ENCODE measurements at places on chromosomes 12 and 14.

GRCh38 chr14:104878582-104878981 is 13.5 kb downstream of the CEP170B start:
- peak; percentile 19 for DNase-seq

DNA sequence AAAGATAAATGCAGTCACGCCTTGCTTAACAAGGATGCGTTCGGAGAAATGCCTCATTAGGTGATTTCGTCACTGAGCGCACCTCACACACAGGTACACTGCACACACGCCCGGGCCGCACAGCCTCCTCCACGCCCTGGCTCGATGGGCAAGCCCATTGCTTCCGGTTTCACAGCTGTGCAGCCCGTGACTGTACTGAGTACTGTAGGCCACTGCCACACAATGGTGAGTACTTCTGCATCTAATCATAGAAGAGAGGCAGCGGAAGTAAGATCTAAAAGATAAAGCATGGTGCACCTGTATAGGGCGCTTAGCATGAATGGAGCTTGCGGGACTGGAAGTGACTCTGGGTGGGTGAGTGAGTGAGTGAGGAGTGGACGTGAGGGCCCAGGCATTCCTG is 4.3 kb downstream of the RIMBP2 start:
- DNase-seq = no peak

DNA sequence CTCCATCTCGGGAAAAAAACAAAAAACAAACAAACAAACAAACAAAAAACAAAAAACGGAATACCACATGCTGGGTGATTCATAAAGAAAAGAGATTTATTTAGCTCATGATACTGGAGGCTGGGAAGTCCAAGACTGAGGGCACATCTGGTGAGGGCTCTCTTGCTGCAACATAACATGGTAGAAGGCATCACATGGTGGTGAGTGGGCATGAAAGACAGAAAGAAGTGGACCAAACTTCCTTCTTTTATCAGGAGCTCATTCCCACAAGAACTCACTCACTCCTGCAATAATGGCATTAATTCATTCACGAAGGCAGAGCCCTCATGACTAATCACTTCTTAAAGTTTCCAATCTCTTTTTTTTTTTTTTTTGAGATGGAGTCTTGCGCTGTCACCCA is 8.0 kb upstream of the LGMN start:
- DNase-seq = no peak

- no peak for DNase-seq
These were observed 64.3 kb downstream of the C2CD5 start for GRCh38 chr12:22480016-22480415.

DNA sequence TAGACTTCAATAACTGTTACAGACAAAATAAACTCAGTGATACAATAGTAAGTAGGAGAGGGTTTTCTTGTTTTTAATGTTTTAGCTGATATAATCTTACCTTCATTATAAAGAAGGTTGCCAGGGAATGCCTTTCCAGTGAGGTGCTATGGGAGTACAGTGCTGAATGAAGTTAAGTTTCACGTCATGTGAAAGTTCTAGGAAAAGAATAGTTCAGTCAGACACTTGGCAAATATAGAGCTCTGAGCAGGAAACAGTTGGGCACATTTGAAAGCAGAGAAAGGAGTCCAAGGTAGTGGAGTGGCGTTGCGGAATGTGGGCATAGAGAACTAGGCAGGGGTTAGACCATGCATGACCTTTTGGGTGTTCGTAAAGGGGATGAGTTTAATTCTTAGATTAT is 88.6 kb upstream of the DCN start:
- no peak for DNase-seq

DNA sequence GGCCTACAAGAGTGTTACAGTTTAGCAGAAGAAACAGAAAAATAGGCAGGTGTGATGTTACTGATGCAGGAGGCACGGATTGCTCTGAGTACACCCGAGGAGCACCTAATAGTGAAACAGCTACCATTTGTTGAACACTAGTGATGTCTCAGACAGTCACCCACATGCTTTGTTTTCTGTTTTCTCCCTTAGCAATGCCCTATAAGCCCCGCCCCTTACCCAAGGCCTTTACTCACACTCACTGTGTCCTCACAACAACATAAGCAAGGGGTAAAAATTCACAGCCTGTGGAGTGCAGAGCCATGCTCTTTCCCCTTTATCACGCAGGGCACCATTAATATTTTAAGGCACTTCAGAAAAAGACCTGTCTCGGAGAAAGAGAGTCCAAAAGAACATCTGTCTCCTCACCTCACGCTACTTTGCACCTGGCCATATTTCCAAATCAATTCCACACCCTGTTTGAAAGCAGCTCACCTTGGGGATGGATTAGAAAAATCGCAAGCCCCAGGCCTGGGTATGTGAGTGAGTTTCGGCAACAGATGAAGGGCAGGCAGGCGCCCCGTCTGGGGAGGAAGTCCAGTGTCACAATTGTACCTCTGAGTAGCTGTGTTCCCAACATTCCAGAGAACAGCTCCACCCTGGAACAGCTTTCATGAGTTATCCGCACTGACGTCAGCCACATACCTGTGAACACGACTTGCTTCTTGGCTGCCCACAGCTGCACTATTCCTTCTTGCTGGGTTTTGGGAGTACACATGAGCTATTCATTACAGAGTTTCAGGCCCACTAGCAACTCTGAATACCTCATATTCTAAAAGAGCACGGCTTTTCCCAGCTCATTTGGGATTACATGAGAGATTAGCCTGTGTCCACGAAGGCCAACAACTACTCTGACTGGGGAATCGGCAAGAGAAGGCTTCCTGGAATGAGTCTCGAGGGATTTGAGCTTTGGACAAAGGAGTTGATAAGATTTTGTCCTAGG is 26.0 kb downstream of the MAPK1IP1L start:
- DNase-seq = no peak

GRCh38 chr14:73168274-73168673 is 32.0 kb downstream of the PSEN1 start:
- no peak for DNase-seq

DNA sequence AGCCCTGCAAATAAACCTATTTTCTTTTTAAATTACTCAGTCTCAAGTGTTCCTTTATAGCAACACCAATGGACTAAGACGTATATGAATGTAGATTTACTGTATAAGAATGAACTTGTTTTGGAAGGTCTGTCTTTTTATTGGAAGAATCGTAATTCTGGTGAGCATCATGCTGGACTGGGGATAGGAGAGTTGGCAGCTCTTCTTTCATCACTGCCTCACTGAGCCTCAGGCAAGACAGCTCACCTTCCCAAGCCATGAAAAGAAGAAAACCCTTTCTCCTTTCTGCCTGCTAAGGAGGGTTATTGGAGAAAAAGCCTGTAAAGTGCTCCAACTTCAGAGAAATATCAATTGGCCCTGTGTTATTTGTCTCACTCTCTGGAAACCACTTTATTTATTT is 9.1 kb upstream of the RNF34 start:
- no peak for DNase-seq

- no peak for DNase-seq
These were observed 101.8 kb downstream of the CMKLR1 start for GRCh38 chr12:108237272-108237671.

- no peak for DNase-seq
These were observed 5.1 kb upstream of the OTUB2 start for GRCh38 chr14:94021001-94021400.

GRCh38 chr12:68805592-68806120 is 2.3 kb upstream of the MDM2 start:
- no peak for DNase-seq

DNA sequence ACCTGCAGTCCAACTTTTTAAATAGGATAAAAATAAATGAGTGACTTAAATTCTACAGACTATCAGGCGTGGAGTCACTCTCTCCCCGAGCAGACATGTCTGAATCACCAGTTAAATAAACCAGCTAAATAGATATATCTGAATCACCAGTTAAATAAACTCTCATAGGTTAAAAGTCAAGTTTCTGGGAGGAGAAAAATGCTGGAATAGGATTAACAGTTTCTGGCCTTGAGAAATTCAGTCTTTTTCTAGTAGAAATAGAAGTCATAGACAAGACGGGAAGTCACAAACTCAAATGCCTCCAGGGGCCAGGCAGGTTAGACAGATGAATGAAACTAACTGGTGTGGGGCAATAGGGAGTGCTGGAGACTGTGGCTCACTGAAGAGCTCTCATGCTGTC is 258.6 kb upstream of the TMEM132C start:
- no peak for DNase-seq

GRCh38 chr12:29971446-29971845 is 187.7 kb upstream of the TMTC1 start:
- DNase-seq = no peak

DNA sequence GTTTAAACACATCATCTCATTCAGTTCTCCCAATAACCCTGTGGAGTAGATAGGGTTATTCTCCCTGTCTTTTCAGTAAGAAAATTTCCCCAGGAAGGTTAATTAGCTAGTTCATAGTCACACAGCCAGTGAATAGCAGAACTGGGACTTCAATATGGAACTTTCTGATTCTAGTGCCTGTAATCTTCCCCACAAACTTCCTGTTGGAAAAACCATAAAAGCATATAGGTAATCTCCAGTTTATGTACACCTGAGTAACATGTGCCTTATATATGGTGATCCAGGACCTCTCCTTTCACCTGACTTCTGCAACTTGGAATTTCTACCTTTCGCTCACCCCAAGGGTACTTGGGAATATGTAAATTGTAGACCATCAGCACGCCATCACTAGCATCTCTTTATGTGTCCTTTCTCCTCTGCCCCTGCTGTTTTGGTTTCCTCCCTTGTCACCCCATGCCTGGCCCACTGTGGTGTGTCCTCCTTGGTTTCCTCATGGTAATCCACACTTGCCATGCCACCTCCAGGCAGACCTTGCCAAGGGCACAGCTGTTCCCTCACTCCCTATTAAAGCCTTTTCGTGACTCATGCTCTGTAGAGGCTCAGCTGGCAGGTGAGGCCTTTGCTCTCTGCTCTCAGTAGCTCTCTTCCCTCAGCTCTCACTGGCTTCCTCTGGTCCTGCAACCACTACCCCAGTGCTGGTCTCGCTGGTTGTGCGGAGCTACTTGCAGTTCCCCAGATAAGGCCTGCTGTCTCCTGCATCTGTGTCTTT is 16.7 kb downstream of the TBC1D30 start:
- DNase-seq = no peak

DNA sequence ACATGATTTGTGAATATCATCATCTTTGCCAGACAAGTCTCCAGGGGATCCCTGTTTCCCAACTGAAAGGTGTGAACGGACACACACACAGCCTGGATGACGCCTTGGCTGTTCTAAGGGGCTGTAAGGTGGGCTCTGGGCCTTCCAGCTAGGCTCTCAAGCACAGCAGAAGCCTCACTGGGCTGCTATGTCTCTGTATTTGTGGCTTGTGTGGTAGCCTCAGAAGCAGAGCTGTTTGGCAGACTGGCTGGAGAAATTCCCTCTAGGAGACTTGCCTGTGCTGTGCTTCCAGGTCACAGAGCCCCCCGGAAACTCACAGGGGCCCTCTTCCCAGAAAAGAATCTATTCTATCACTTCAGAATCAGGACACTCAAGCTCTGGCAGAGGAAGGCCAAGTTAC is 21.4 kb downstream of the OTUB2 start:
- DNase-seq = no peak

- DNase-seq = no peak
These were observed 178.6 kb downstream of the EFCAB11 start for GRCh38 chr14:89775946-89776345.

DNA sequence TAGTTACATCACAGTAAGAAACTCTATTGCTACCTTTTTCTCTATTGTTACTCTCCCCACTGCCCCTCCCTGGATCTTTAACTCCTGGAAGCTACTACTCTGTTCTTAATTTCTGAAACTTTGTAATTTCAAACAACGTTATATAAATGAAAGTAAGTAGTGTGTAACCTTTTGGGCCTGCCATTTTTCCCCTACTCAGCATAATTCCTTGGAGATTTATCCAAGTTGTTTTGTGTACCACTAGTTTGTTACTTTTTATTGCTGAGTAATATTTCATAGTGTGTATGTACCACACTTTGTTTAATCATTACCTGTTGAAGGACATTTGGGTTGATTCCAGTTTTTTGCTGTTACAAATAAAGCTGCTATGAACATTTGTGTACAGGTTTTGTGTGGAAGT is 37.9 kb downstream of the ASCL1 start:
- DNase-seq = no peak

- DNase-seq = peak; percentile 67
These were observed 242.0 kb downstream of the NEDD1 start for GRCh38 chr12:97148941-97149559.

GRCh38 chr12:105775343-105775742 is 363.4 kb downstream of the NUAK1 start:
- no peak for DNase-seq

DNA sequence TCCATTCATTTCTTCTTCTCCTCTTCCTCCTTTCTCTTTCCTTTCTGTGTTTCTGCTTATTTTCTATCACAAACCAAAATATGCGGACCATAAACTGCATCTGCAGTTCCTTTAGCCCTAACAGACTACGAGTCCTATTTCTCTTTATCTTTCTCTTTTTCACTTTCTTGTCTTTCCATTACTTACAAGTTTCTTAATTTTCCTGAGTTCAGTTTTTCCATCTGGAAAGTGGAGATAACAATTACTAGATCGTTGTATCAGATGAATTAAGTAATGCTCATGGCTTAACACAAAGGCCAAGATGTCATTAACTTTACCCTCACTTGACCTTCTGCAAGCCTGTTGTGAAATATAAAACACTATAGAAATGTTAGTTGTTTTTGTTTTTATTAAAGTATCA is 983 bp upstream of the COPS7A start:
- no peak for DNase-seq

- DNase-seq = no peak
These were observed 3.0 kb downstream of the ZBTB1 start for GRCh38 chr14:64507376-64508156.

- peak; percentile 52 for DNase-seq
These were observed 8.7 kb upstream of the FGD4 start for GRCh38 chr12:32390572-32391219.

DNA sequence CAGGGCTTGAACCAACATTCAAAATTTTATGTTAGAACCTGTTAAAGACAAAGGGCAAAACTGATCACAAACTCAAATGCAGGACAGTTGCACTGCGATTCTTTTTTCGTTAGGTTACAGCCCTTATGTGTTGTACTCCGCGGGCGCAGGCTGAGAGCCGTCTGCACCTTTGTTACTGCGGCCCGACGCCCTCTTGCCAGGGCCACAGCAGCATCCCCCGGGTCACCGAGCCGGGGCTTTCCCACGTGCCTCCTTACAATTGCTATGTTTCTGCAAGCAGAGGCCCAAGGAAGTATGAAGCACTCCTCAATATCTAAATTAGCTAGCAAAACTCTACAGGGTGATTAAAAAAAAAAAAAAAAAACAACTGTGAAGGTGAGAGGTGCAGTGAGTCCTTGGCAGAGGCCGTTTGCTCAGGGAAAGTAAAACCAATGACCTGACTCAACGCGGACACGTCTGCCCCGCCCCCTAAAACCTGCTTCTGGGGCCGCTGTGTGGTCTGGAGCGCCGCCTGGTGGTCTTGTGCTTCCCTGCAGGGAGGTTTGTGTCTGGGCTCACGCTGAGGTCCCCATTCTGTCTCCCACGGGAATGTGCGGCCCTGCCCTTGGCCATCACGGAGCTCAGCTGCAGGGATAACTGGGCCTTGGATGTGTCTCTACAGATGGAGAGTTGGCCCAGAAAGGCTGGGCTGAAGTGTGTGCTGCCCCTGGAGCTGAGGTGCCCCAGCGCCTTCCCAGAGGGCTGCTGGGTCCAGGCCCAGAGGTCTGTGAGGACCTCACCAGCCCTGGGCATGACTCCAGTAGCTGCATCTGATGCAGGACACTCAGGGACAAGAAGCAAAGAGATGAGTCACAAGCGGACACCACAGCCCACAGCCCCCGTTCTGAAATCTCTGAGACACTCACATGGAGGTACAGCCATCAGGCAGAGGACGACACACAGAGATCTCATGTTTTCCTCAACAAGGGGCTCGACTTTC is 418.5 kb downstream of the TMEM121 start:
- peak; percentile 87 for DNase-seq

GRCh38 chr14:32453857-32454810 is 125.0 kb downstream of the AKAP6 start:
- DNase-seq = no peak
